ENCODE measurements at places on chromosomes 3 and 15. TPM values are rescaled to one million over a fixed set of nuclear protein-coding genes. Genes with fewer than 3 reads are reported as not detected.

The GDPGP1 gene
- total RNA-seq: 11.6 TPM

The LRRC2 gene
- 0.04 TPM for total RNA-seq

DNA sequence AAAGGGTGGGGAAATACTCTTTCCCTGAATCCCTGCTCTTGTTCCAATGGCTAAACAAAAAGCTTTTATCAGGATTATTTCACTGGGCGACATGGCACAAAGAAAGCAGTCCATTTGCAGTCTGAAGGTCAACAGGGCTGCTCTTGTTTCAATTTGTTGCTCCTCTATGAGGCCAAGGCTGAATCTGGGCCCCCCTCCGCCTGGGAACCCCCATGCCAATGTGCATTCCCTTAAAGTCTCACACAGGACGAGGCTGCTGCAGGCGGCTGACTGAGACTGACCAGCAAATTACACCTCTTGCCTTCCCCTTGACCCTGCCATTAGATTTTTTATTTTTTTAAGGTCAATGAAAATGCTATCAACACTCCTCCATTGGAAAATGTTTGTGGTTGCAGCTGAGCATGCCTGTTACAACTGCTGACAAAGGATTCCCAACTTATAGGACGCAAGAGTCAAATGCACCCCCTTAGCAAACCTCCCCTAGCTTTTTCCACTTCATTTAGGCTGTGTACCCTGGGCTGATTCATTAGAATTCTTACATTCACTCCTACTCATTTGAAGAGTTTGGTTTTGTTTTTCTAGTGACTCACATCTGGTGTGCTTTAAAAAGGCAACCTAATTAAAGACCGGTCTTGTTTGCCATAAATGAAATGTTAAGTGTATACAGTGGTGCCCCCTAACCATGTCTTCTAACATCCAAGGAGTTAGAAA is 60.8 kb upstream of the ARHGEF3 start:
- no peak for DNase-seq

The HDC gene
- total RNA-seq: not detected

The ATP13A5 gene
- not detected for total RNA-seq

GRCh38 chr3:49199239-49199899 is 28.0 kb downstream of the KLHDC8B start:
- no peak for DNase-seq

DNA sequence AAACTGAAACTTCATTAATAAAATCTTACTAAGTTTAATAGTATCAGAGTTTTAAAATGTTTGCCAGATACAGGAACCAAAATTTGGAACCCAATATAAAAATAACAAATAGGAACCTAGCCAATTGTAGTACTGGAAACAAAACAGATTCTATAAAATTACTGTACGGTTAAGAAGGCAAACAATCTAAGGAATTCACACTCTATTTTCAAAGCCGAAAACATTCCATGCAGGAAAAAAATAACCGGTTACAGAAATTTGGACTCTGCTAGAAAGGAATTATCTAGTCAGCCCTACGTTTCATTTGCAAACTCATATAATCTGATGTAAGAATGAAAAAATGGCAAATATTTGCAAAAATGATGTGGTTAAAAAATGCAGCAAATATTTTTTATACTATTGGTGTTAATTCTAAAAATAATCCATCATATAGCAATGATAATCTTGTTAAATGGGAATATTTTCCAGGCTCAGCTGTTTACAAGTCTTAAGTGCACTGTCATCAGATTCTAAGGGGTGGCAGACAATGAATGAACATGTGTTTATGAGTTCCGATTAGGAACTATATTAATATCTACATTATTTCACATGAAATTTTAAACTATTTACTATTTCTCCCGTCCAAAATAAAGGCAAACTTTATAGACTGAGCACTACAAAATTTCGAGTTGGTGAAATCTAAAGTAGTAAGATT is 58.1 kb downstream of the DCBLD2 start:
- DNase-seq: no peak

DNA sequence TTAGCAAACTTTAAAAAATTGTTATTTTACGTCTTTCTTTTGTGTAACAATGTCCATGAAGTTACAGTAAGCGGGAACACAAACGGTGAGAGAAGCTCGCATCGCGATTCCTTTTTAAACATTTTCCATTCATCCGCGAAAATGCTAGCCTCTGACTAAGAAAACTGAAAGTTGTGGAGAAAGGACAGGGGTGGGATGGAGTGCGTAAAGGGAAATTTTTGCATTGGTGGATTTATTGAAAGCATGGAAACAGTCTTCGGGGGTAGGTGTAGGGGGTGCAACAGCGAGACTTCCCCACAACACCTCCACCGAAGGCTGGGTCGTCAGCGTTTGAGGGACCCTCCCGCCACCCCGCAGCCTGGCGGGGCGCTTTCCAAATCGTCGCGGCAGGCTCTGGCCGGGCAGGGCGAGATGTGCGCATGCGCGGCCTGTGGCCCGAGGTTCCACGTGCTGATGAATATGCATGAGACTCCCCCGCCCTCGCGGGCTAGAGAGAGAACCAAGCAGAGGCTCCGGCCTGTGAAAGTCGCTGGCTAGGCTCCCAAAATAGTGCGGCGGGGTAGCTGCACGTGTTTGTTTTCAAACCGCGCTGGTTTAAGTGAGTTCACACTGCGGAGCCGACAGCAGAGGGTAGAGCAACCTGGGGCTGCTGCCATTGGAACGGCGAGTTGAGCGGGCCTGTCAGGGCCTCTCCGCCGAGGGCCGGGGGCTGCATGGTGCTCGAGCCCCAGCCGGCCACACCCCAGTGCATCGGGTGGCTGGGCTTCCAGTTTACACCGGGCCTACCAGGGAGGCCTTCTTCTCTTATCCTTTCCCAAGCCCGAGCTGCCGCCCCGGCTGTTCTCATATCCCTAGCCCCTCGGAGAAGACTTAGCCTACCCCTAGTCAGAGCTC is 9.9 kb downstream of the ZIC1 start:
- no peak for DNase-seq

The ECE2 gene
- not detected for total RNA-seq

The AP3B2 gene
- 0.61 TPM for total RNA-seq

The LHFPL4 gene
- not detected for total RNA-seq

DNA sequence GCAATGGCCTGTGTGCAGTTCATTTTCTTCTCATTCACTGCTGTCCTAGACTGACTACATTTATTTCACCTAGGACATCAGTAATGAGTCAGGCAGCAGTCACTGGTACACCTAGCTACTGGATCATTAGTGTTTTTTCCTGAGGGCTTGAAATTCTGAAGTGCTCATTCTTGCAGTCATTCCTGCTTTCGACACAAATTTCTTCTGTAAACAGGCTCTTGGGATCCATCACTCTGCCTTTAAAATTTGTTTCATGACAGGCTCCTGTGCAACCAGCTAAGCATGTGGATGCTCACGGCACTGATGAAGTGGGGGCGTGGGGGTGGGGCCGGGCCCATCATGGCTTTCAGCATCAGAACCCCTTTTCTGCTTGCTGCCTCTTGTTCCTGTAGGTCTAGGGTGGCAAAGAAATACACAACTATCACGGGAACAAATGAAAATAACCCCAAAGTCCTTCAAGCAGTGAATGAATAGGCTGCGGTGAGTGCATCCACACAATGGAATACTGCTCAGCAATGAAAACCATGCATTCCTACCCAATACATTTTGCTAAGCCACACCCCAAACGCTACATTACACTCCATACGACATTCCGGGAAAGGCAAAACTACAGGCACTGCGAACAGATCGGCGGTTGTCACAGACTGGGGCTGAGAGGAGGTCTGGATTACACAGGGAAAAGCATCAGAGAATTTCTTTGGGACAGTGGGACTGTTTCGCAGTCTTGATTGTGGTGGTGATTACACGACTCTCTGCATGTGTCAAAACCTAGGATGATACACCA is 9.3 kb upstream of the MELTF start:
- DNase-seq: no peak

DNA sequence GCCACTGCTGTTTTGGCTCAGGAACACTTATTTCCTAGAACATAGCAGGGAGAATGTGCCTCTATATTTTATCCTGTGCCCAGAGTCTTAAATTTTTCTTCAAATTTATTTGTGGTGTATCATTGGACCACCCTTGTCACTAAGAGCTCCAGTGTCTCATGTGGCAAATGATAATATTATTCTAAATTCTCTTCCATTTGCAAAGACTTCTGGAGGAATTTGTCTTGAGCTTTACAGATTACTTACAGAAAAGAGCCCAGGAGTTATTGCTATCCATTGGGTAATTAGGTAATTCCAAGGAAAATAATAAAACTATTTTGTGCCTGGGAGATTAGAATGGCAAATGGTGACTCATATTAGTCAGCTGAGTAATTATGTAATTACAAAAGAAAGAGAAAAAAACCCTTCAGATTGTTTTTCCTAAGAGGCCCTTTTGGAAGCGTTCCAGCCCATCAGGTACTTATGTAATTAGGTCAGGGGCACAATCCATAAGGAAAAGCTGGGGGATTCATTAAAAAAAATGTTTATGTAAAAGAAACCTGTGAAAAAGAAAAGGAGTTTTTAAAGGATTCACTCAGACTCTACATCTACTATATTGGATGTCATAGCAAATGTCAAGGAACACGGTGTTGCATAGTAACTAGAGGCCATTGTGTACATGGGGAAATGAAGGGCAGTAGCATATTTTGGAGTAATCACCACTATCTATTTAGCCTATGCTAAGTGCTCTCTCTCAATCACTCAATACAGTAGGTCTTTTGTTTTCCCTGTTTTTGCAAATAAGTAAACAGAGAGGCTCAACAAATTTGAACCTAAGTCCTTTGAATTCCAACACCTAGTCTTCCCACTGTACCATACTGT is 380.9 kb upstream of the RARB start:
- DNase-seq: no peak

DNA sequence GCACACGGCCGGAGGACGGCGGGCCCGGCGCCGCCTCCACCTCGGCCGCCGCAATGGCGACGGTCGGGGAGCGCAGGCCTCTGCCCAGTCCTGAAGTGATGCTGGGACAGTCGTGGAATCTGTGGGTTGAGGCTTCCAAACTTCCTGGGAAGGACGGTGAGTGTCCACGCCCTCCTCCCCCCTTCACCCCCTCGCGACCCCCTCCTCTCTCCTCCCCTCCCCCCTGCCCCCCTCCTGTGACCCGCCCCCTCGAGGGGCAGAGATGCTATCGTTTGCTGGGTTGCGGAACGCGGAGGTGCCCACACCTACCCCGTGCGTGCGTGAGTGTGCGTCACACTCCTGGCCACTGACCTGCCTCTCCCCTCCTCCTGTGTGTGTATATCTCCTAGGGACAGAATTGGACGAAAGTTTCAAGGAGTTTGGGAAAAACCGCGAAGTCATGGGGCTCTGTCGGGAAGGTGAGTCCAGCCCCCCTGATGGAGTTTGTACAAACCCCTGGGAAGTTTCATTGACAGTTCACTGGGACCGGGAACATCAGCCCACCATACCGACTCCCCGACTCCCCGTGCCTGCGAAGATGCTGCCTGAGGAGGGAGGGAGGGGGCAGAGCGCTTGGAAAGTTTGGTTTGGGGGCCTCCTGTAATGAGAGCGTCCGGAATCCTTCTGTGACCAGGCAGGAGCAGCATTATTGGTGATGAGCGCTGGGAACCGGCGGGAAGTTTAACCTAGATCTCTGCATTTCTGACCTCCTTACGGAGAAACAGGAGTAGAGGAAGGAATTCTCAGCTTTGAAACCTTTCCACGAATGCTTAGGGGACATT is 795 bp upstream of the SCAANT1 start:
- peak; percentile 54 for DNase-seq

DNA sequence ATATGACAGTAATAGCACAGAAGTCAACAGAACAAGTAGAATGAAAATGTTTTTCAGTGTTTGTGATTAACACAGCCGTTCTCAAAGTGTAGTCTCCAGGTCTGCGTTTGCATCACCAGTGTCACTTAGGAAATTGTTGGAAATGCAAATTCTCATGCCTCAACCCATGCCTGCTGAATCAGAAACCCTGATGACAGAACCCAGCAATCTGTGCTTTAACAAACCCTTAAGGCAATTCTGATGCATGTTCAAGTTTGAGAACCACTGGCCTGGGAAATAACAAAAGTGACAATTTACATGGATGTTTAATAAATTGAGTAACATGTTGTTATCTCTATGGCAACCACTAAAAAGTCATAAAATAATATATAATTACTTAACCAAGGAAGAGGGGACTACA is 103.1 kb upstream of the ATP11B start:
- DNase-seq: no peak

GRCh38 chr15:101320501-101321052 is 25.5 kb upstream of the SNRPA1 start:
- DNase-seq: peak; percentile 66

GRCh38 chr3:5036392-5036766 is 57.1 kb downstream of the BHLHE40 start:
- DNase-seq: no peak

DNA sequence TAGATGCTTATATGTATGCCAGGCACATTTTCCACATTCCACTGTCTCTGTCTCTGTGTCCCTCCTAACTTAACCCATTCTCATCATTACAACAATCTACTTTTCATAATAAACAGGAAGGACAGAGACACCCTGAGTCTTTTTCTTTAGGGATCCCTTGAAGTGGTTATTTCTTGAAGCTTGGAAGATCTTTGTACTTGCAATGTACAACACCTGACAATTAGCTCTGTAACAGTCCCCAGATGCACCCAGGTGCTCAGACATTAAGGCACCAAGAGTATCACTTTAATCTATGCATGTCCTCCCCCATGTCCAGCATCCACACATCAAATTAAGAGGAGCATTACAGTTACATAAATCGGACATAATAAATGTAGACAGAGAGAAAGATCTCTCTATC is 309.6 kb upstream of the KCNH8 start:
- DNase-seq: no peak

GRCh38 chr3:4957978-4958377 is 21.3 kb upstream of the BHLHE40 start:
- DNase-seq: no peak

The MYL3 gene
- total RNA-seq: not detected

The CFAP161 gene
- total RNA-seq: not detected

The ARIH2 gene
- 117 TPM for total RNA-seq

The GRAMD2A gene
- total RNA-seq: not detected

DNA sequence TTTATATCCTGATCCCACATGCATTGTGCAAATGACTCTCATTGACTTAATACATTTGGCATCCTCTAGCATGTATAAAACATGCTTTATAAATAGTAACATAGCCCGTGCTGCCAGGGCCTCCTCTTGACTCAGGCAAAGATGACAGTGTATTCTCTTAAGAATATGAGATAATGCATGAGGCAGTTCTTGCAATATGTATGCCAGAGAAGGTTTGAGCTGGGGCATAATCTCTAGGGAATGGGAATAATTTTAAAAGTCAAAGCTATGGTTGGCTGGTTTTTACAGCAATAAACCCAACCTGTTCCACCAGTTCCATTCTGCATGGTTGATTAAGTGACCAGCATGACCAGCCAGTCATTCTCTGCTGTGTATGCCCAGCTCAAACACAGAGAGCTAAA is 179.0 kb upstream of the PFN2 start:
- no peak for DNase-seq

GRCh38 chr3:98901119-98901391 is 440 bp downstream of the DCBLD2 start:
- DNase-seq: no peak

DNA sequence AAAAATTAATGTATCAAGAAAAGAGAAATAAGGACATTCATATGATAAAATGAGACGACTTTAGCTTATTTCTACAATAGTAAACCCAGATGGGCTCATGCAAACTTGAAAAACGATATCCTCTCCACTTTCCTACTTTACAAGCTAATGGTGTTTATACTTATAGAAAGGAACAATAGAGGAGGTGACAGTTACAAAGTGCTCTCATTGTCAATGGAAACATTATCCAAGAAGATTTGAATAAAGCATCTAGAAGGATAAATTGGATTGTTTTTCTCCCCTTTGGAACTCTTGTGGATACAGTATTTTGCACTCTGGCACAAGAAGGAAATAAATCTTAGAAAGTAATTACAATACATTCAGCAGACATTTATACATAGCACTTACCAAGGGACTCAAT is 20.2 kb upstream of the CCDC66 start:
- DNase-seq: no peak

GRCh38 chr15:23687143-23687470 is at the start of gene NDN:
NDN (minus strand) TSS chr15:23687305; CDS start chr15:23687217, 88 bp downstream.
- no peak for DNase-seq

Measured in CD8-positive, alpha-beta memory T cell (primary cell).